Stimulated activated CD8-positive, alpha-beta memory T cell treated with anti-CD3 and anti-CD28 coated beads, Interleukin-7, amount 100 ng/mL, for 24 hours (primary cell): ENCODE measurements at places on chromosomes 6 and 20.
A peak's percentile ranks its signal among the peaks of the same experiment; 100 is the strongest.

GRCh38 chr6:130240232-130240631 lies 17.5 kb upstream of the SAMD3 start:
- no peak for DNase-seq

- no peak for DNase-seq
Observed at GRCh38 chr6:167513778-167514177, 188.9 kb downstream of the TTLL2 start.

DNA sequence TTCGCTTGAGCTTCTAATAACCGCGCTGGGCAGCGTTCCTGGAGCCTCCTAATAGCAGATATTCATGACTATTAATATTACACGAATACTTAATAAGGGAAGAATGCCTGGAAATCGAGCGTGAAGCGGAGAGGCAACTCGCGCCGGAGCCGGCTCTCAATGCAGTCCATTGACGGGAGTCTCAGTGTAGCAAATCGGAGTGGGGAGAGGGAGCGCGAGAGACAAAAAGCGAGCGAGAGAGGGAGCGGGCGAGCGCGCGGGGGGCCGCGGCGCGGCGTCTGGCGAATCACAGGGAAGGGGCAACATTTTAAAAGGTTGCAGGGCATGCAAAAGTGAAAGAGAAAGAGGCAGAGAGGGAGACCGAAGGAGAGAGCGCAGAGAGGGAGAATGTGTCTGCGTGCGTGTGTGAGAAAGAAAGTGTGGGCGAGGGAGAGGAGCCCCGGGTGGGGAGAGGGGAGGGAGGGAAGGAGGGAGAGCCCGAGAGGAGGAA lies 2.9 kb downstream of the TFAP2A start:
- DNase-seq = no peak

- no peak for DNase-seq
Observed at GRCh38 chr6:116234689-116235088, 19.2 kb downstream of the TSPYL4 start.

- DNase-seq = no peak
Observed at GRCh38 chr6:131825946-131826345, 18.1 kb downstream of the ENPP1 start.

- DNase-seq = no peak
Observed at GRCh38 chr6:118781897-118782296, 112.1 kb upstream of the ASF1A start.

DNA sequence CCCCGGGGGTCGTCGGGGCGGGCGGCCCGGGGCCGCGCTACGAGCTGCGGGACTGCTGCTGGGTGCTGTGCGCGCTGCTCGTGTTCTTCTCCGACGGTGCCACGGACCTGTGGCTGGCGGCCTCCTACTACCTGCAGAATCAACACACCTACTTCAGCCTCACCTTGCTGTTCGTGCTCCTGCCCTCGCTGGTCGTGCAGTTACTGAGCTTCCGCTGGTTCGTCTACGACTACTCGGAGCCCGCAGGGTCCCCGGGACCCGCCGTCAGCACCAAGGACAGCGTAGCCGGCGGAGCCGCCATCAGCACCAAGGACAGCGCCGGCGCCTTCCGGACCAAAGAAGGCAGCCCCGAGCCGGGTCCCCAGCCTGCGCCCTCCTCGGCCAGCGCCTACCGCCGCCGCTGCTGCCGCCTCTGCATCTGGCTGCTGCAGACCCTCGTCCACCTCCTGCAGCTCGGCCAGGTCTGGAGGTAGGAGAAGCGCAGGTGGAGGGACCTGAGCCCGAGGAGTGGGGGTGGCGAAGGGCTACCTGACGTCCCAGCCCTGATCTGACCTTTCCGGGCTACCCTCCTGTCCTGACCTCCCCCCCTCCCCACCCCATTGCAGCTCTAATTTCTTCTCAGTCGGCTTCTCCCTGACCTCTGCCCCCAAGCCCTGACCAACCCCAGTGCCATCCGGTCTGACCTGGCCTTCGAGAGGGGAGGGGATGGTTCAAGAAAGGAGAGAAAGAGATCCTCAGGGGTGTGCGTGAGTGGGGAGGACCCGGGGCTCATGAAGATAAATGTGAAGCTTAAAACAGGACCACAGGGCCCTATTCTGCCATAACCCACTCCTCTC lies 558 bp downstream of the XKR7 start:
- DNase-seq = peak; percentile 66

- DNase-seq = no peak
Observed at GRCh38 chr6:9761220-9761619, 653.7 kb downstream of the TFAP2A start.
